ENCODE measurements at places on chromosomes 2 and 18.
A peak's percentile ranks its signal among the peaks of the same experiment; 100 is the strongest.

DNA sequence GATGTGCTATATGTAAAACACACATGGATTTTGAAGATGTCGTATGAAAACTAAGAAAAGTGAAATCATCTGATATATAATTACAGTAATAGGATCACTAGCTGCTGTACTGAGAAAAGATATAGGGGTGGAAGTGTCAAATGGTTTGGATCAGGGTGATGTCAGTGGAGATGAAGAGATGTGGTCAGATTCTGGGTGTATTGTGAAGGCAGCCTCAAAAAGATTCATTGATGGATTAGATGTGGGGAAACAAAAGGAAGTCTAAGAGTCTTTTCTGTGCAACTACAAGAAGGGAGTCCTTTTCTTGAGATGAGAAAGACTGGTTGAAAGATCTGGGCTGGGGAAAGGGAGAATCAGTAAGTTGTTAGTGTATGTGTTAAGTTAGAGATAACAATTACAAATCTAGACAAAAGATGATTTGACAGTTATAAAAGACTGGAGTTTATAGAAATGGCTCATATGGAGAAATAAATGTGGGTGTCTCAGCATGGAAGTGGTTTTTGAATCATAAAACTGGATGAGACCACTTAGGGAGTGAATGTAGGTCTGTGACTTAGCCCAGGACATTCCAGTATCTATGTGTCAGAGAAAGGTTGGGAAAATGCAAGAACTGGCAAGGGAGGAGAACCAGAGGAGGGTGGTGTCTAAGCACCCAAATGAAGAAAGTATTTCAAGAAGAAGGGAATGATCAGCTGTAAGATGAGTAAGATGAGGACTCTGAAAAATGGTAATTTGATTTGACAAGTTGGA, 347.4 kb downstream of the PARD3B start:
- no peak for DNase-seq

- no peak for DNase-seq
Measured at GRCh38 chr2:133459590-133459989, 108.7 kb downstream of the NCKAP5 start.

GRCh38 chr18:36711014-36711725, 117.6 kb downstream of the TPGS2 start:
- no peak for DNase-seq

DNA sequence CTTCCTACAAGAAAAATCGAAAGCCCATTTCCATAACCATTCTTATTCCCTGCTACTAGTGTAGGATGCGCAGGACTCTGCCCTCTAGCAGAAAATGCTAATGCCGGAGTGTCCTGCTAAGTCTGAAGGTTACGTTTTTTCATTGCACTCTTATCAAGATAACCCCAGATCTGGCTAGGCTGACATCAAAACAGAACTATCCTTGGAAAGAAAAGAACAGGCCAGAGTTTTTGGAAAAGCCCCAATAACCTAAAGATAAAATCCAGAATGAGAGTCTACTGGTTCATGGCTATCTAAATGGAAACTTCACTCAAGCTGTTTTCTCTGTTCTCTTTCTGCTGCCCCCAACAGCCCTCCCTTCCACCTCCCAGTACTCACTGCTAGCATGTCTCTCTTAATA, 913 bp downstream of the RNF152 start:
- DNase-seq = no peak

GRCh38 chr2:220504938-220505503, 877.6 kb downstream of the SLC4A3 start:
- DNase-seq = no peak

- peak; percentile 82 for DNase-seq
Measured at GRCh38 chr2:47344890-47345589, 57.9 kb upstream of the MSH2 start.

DNA sequence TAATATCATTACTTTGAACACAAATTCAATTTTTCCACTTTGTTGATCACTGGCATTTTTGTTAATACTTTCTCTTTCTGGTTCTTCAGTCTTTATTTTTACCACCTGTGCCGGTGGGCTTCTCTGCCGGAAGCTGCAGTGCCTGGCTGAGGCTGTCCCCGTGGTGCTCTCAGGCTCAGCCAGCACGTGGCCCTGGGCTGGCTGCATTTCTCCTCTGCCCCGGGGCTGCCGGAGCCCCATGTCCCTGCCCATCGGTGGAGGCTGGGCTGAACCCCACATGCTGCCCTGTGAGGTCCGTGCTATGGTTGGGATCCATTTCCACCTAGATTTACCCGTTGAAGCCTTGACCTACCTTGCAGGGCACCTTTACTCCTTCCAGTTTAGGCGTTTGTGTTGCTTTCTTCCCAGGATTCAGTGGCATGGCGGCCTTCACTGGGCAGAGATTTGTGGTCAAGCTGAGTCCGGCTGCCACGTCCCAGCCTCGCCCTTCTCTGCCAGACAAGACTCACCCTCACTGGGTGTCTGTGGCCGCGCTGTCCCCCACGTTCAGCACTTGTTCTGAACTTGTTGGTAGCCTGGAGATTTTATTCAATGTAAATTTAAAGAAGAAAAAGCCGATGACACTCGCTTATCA, 12.8 kb upstream of the TMEM18 start:
- DNase-seq = no peak

DNA sequence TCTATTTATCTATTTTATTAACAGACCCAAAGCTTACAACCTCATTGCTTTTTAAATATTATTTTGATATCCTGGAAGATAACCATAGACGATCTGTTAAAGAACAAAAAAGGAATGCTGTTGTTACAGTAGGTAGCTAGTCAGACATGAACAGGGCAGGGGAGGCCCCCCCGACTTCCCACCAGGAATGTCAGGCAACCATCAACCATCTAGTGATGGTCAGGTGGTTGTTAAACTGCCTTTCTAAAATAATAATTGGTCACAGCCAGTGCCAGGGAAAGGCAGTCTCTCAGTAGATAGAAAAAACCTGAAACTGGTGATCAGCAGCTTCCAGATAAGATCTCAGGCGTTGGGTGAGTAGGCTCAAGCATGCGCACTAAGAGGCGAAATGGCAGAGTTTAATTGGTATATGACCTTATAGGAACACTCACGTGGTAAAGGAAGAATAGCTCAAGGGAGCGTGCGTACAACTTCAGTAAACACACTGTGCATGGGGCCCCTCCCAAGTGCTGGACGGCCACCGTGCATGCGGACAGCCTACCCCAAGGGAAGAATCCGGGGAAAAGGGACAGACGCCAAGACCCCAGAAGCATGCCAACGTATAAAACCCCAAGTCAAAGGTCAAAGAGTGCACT, 32.5 kb upstream of the CCL20 start:
- no peak for DNase-seq
